Fibroblast of skin of back (primary cell): ENCODE measurements at places on chromosomes 16 and 17.

DNA sequence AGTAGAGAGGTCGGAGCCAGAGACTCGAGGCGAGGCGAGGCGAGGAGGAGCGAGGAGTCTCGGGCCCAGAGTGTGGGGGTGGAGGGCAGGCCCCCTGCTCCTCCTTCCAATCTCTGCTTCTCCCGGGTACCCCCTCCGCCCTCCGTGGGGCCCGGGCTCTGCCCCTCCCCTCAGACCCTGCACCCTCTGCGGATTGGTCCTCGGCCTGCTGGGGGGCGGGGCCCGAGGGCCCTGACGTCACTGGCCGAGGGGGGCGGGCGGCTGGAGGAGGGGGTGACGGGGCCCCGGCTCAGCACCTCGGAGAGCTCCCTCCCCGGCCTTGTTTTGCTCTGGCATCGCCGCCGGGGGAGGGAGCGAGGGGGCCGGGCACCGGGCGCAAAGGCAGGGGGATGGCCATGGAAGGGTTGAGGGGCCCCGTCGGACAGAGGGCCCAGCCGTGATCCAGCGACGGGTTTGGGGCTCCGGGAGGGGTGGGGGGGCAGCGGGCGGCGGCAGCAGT, at the start of gene RUNDC3A:
Gene RUNDC3A (plus strand): TSS at position 282 of the 499 bp plus-strand sequence. CDS start 232 bp downstream, outside the sequence.
- DNase-seq: peak; percentile 74

DNA sequence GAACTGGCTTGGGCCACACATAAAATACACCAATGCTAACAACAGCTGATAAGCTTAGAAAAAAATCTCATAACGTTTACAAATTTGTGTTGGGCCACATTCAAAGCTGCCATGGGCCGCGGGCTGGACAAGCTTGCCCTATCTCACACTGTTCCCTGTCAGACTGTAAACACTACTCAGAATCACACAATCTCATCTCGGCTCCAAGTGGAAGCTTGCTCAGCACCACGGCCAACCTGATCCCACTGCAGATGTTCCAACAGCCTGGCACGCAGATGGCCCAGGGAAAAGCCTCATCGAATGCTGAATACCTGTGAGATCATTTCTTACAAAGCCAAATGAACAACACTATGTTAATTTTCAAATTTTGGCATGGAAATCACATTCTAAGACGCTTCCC, 125.8 kb downstream of the ANKRD11 start:
- no peak for DNase-seq

DNA sequence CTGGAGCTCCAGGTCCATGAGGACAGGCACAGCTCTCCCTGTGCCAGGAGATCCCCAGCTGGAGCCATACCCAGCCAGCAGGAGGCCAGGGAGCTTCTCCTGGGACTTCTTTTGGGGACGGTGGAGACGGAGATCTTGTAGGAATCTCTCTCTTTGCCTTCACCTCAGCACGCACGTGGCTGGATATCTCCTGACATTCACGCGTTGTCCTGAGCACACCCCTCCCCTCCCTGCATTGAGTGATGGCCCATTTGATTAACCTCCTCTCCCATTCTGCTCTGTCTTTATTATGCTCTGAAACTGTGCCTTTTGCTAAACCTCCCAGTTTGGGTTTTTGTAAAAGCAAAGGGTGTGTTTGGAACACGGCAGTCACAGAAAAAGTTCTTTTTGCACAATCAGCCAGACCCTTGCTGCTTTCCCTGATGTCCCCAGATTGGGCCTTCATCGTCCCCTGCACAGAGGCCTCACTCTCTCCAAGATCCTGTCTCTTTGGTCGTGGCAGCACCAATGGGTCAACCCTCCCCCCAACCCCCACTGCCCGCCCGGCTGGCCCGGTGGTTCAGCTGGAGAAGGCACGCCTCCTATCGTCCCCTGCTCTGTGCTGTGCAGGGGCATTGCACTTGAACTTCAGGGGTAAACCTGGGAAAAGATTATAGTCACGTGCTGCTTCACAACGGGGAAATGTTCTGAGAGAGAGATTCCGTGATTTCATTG, 32.5 kb upstream of the LGALS9 start:
- DNase-seq: no peak

DNA sequence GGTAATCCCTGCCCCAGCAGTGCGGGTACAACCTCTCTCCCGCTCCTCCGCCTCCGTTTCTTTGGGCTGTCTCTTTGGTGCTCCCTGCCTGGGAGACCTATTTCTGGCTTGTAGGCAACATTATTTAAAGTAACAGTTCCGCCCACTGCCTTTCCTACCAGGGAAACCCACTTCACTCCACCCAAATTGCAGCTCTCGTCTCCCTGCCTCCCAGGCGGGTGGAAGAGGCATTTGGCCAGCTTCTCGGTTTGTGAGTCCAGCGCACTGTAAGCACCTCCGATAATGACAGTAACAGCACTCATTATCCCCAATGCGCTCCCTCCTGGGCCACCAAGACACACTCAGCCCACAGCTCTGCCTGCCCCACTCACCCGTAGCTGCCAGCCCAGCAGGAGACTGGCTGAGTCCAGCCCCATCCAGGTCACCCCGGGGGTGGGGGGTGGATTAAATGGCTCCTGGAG, 165.1 kb upstream of the CDC42EP4 start:
- no peak for DNase-seq

DNA sequence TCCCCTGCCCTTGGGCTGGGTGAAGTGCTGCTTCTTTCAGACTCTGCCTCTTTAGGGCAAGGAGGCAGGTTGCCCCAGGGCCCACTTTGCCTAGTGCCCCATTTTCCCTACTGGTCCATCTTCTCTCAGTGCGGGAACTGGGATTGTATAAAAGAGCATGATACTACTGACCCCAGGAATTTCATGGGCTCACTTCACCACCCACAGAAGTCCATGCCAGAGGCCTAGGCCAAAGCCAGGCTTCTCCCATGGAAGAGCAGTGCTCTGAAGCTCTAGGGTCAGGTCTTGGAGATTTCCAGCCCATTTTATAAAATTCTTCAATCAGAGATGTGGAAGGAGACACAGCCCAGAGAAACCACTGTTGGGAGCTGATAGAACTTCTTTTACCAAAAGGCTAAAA, 5.7 kb downstream of the CACNG1 start:
- no peak for DNase-seq

- peak; percentile 46 for DNase-seq
Measured at GRCh38 chr16:88759245-88759975, 25.6 kb downstream of the PIEZO1 start.

DNA sequence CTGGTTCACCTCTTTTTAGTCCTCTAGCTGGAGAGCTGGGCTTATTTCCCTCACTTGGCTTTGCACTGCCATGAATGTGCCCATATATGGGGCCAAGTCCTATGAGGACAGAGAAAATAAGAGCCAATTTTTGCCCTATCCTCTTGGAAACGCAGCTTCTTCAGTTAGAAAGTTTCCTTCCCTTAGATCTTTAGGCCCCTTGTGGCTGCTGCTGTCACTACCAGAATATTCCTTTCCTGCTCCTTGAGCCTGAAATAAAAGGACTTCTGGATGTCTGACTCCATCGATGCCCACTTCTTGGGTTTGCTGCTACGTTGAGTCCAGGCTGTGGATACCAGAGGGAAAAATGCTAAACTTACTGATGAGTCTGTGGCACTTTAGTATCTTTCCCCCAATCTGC, 487.1 kb downstream of the GRIN2A start:
- DNase-seq: no peak
